ENCODE measurements at places on chromosomes 4 and X.

- DNase-seq = no peak
Observed at GRCh38 chr4:84502333-84502954, 3.4 kb upstream of the NKX6-1 start.

DNA sequence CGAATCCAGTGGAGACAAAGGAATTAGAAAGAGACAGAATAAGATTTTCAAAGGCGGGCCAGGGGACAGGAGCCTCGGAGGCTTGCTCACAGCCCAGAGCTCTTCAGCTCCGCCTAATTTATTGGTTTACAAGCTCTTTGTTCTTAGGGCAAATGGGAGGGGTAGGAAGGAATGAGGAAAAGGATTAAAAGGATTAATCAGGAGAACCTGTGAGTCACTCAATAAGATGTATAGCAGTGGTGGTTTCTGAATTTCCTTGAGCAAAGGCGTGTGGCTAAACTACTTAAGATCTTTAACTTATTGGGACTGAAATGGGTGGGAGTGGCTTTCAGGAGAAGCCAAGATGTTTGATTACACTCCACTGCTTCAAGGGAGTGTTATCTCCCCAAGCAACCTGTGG, 456.0 kb upstream of the SPANXN1 start:
- DNase-seq = no peak

- DNase-seq = no peak
Observed at GRCh38 chr4:141375855-141376254, 155.2 kb downstream of the ZNF330 start.

GRCh38 chrX:7062276-7062675, 85.2 kb upstream of the STS start:
- no peak for DNase-seq

DNA sequence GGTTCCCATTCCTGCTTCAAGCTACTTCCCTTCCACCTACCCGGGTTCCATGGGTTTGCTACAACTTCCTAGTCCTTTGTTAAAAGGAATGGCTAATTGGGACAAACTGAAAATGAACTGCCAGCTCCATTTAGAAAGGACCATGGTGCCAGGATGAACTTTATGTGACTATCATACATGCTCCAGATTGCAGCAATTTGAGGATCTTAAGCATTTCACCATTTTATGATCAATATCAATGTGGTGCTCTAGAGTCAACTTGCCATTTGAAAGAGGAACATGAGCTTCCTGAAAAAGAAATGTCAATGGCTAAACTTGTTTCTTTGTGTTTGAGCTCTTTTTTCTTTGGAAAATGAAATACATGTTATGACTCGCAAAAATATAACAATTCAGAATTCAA, 92.7 kb upstream of the IL15 start:
- DNase-seq = no peak

DNA sequence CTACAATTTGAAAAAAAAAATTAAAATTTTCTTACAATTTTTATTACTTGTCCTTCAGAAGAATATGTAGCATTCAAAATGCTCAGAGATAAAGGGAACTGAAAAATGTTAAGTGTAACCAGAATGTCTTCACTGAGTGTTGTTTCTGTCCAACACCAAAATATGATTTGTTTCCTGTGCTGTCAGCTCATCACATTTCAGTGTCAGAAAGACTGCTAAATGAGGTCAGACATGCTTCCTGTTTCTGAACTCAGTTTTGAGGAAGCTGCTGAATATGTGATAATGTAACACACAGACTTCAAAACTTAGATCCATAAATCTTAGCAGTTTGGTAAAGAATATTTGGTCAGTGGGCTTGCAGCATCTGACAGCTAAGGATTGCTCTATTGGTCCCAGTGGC, 1849.7 kb downstream of the PCDH7 start:
- DNase-seq = no peak

- peak; percentile 73 for DNase-seq
Observed at GRCh38 chrX:104113222-104113965, 1.1 kb downstream of the ZCCHC18 start.

GRCh38 chrX:115581759-115582615, 21.0 kb downstream of the PLS3 start:
- no peak for DNase-seq

GRCh38 chr4:87975466-87975865, at the start of gene SPP1:
TSS of gene SPP1 (plus strand) at chr4:87975714. CDS start at chr4:87976896, 1,182 bp downstream.
- DNase-seq = peak; percentile 44

DNA sequence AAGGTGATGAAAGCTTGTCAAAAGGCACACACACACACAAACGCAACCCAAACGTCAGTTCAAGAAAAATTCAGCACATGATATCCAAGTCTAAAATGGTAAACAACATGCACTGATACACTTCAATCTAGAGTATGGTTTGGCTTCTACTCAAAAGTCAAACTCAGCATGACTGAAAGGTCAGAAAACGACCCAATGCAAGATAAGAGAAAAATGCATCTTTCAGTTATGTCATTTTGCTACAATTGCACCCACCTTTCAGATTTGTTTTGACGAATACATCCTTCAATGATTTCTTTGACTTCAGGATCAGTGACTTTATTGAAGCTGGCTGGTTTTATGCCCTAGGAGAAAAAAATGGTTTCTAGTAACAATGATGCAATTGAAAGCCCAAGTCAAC, 56.3 kb downstream of the WNK3 start:
- no peak for DNase-seq

DNA sequence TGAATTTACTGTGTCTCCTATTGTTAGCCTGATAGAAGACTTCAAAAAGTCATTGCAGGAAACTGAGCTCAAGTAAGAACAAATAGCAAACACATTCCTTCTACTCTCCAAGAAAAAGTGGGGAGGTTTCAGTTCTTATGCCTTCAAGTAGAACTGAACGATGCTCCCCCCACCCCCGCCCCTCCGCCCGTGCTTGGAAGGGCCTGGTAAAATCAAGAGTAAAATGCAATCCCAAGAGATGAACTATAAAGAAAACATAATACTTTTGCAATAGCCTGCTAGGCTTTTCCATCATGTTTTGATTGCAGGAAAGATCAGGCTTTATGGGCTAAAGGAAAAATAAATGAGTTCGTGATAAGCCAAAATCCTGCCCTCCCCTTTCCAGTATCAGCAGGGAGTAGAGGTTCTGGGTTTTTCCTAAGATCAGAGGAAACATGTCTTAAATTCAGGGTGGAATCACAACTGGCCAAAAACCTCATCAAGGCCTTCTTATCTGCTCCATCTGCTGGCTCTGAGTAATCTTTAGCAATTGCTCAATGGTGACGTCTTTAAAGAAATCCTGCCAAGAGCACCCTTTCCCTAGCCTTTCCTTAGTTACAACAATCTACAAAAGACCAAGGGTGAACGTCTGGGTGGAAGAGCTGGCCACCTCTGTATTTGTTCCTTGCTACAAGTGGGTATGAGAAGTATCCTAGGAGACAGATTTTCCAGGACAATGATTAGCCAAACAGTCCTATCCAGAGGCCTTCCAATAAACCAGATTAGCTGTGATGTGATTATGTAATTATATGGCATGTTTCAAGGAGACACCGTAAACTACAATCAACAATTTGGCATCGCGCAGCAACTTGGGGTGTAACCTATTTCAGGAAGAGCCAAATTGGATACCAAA, 66.3 kb upstream of the FAM9C start:
- no peak for DNase-seq

GRCh38 chrX:10016519-10017132, 49.5 kb downstream of the CLDN34 start:
- no peak for DNase-seq

GRCh38 chr4:152434011-152434410, 101.9 kb downstream of the FBXW7 start:
- no peak for DNase-seq

DNA sequence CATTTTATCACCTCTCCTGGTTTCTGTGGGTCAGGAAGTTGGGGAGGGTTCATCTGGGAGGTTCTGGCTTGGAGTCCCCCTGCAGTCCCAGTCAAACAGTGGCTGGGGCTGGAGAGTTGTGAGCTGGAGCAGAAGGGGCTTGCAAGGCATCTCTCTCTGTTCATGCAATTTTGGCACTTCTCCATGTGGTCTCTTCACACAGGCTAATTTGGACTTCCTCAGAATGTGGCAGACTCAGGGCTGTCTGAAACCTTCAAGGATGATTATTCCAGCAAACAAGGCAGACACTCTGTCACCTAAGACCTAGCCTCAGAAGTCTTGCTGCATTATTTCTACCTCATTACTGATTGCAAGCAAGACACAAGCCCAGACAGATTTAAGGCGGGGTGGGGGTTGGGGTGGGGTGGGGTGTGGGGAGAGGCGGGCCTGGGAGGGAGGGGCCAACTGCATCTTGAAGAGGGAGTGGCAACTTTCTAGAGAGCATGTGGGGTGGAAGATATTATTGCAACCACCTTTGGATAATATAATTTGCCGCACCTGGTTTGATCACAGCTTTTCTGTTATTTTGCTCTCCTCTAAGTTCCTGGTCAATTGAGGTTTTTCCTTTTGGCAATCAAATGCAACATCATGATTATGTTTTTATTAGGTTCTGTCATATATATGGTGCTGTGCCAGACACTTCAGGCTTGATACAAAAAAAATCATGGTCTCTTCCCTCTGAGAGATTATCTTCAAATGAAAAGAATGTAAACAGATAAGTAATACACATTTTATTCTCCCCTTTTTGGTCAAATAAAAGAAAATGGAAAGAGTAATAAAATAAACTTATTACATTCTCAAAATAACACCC, 799.5 kb downstream of the RPA4 start:
- DNase-seq = peak; percentile 62

DNA sequence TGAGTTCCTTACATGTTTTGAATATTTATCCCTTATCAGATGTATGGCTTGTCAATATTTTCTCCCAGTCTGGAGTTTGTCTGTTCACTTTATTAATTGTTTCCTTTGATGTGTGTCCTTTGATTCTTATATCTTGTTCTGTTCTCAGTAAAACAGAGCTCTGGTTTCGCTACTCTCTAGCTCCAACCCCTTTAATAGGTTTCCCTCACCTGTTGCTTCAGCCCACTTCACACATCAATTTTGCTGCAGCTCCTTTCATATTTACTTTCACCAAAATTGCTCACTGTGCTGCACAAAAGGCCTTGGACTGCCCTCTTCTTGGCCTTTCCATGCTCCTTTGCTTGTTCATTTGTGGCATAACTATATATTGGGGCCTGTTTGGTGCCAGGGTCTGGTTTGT, 85.1 kb downstream of the CFAP299 start:
- no peak for DNase-seq

DNA sequence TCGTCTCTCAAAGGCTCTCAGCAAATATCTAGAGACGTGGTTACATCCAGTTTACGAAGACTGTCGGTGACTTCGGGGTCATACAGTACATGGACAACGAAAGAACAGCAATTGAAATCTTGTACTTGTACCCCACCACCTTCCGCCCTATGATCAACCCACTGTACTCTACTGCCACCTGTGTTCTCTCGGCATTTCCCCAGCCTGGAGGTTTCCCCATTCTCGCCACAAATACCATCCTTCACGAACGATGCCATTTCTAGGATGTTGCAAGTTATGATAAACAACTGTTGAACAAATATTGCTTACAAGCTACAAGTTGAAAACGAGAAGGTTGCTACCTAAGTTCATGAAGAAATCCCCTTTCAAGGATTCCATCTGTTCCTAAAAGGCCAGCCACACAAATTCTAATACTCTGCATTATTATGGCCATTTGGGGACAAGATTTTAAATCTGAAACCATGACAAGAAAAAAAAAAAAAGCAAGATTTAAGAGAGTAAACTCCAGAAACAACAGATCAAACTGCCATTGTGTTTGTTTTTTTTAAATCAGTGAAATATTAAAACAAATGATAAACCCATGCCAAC, 1.6 kb downstream of the APBB2 start:
- DNase-seq = no peak

GRCh38 chr4:66373268-66373667, 703.0 kb upstream of the EPHA5 start:
- DNase-seq = no peak

- no peak for DNase-seq
Observed at GRCh38 chr4:10161146-10161545, 44.5 kb upstream of the WDR1 start.

GRCh38 chrX:115941388-115941787, 229.2 kb upstream of the AGTR2 start:
- DNase-seq = no peak

GRCh38 chr4:6916587-6917460, 7.2 kb downstream of the TBC1D14 start:
- peak; percentile 5 for DNase-seq

DNA sequence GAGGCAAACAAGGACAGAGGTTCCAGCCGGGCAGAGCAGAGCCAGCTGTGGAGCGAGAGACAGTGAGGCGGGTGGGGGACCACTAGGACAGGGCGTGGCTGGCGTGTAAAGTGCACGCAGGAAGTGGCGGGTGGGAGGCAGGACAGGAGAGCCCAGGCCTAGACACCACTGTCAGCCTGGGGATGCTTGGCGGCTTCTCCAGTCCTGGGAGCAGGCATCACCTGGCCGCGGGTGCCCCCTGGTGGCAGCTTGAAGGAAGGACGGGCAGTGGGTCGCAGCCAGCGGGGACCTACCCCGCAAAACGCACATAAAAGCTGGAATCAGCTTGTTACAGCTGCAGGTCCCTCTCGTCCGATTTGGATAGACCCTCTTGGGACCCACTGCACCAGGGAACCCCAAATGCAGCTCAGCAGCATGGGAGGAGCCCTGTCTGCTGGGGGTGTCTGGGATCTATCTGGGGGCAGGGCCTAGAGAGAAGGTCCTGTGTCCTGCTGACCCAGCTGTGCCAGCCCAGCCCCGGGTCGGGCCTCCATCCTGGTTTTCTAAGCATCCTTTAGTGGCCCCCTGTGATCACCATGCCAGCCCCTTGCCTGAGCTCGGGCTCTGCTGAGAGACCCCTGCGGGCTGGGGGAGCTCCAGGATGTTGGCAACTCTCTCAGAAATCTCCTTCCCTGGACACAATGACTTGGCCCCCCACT, 57.7 kb downstream of the WFS1 start:
- DNase-seq = peak; percentile 26

Measured in NCI-H2171 treated with DMSO at 0.1 percent for 48 hours (cell line).